ENCODE measurements at places on chromosomes 1 and 21.

DNA sequence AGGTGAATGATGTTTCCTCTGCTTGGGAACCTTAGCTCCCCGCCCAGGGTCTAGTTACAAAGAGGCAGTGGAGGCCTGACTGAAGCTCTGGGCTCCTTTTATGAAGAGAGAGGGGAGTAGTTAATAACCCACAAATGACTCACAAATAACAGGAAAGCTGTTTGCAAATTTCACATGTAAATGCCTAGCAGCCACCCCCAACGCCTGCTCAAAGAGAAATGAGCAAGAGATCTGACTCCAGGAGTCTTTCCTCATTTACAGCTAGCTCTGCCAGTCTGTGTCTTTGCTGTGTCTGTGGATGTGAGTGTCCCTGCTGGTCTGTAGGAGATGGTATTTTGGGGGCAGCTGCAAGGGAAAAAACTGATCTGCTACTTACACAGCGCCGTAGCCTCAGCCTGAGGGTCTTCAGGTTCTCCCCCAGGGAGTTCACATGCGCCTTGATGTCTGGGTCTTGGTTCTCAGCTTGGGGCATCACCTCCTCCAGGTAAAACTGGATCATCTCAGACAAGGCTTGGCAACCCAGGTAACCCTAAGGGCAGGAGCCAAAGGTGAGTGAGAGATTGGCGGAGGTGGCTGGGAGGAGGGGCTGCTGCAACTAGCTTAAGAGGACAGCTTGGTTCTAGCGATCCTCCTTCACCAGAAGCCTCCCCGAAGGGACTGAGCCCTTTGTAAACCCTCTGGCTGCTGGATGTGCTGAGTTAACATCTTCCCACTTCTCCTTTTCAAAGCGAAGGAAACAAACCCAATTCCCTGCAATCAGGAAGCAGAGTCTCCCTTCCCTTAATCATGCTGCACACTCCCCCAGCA is at the start of gene IL19:
Gene IL19, plus strand, starts transcription at position 243 of the 807 bp plus-strand sequence. CDS start 65,890 bp downstream, outside the sequence.
- no peak for DNase-seq

DNA sequence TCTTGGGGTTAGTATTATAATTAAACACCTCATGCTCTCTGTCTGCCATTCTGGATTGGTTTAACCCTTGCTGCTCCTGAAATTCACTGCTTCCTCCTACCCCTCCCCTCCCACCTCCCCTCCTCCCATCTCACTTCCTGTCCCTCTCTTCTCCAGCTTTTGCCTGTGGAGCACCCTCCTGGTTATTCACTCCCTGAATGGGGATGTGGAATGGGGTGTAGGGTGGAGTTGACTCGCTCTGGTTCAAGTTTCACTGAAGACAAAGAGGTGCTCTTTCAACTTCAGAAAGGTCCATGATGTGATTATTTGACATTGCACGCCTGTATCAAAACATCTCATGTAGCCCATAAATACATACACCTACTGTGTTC is 160.5 kb downstream of the PLXNA2 start:
- no peak for DNase-seq

- DNase-seq: no peak
Measured at GRCh38 chr1:221602830-221603229, 139.1 kb downstream of the DUSP10 start.

DNA sequence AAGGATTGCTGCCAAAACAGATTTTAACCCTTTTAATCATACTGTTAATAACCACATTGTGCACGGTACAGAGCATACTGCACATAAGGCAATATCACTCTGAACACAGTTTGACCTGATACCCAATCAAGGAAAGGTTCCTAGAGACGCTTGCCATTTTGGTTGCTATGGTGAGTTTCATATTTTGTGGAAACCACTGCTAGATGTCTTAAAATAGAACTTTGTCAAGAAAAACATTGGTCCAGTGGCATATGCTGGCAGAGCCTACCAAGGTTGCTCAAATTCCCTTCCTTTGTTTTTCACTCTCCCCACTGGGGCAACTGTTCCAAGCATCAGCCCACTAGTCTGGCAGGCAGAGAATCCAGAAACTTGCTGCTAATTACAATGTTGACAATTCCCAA is 114.8 kb upstream of the DPYD start:
- DNase-seq: no peak

DNA sequence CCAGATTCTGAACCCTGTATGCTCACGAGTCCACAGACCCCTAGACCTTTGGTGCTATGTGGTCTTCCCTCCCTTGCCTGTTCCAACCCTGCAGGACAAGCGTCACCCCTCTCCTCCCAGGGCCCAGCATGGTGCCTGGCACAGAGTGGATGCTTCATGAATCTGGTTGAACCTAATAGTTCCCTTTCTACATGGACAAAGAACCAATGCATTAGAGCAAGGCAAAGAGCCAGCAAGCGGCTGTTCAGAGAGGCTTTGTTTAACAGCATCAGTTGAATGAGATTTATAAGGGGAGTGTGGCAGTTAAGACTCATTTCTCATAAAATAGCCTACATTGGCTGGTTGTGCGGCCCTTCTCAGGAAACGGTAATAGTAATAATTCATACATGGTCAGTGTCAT is 14.9 kb downstream of the SLC26A9 start:
- no peak for DNase-seq

GRCh38 chr21:25373126-25374082 is 233.9 kb downstream of the MRPL39 start:
- no peak for DNase-seq

DNA sequence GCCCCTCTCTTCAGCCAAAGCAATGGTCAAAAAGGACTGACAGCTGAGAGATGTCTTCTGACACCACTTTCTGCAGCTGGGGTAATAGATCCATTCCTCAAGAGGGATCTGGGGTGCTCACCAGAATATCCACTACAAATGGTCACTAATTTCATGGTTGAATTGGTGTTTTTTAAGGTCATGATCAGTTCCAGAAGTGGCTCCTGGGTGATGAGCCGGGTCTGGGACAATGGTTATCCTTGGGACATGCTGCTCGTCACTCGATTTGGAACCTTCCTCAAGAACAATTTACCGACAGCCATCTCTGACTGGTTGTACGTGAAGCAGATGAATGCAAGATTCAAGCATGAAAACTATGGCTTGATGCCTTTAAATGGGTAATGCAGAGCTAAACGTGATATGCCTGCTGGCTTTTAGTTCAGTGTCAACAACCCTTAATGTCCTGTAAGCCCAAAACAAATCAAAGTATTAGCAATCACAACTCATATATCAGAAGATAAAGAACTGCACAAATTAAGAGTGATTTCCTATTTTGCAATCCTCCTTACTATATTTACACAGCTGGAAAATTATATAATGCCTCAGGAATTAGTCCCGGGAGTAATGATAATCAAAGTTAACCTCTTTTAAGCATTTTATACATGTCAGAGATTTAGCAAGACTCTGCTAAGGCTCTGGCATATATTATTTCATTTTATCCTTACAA is 20.1 kb downstream of the FMO3 start:
- no peak for DNase-seq

DNA sequence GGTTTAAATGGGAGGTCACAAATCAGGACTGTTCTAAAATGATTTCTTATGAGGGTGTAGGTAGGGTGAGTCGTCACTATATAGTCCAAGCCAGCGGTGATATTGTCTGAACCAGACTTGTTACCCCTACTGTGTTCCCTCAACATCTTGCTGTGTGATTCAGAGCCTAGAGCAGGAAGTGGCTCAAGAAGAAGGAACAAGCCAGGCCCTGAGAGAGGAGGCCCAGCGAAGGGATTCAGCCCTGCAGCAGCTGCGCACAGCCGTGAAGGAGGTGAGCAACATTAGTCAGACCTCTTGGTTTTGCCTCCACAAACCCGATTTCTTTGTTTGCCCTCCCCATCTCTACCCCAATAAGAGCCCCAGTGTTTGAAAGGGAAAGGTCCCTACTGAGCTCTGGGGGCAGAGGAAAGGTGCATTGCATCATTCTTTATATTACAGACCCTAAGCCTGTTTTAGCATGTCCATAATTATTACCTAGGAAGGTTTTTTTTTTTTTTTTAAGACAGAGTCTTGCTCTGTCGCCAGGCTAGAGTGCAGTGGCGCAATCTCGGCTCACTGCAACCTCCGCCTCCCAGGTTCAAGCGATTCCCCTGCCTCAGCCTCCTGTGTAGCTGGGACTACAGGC is 5.0 kb upstream of the SH3BGRL3 start:
- no peak for DNase-seq

- DNase-seq: no peak
Measured at GRCh38 chr1:3003039-3003940, 18.0 kb upstream of the ACTRT2 start.

- no peak for DNase-seq
Measured at GRCh38 chr21:35191128-35191527, 142.0 kb upstream of the RUNX1 start.

DNA sequence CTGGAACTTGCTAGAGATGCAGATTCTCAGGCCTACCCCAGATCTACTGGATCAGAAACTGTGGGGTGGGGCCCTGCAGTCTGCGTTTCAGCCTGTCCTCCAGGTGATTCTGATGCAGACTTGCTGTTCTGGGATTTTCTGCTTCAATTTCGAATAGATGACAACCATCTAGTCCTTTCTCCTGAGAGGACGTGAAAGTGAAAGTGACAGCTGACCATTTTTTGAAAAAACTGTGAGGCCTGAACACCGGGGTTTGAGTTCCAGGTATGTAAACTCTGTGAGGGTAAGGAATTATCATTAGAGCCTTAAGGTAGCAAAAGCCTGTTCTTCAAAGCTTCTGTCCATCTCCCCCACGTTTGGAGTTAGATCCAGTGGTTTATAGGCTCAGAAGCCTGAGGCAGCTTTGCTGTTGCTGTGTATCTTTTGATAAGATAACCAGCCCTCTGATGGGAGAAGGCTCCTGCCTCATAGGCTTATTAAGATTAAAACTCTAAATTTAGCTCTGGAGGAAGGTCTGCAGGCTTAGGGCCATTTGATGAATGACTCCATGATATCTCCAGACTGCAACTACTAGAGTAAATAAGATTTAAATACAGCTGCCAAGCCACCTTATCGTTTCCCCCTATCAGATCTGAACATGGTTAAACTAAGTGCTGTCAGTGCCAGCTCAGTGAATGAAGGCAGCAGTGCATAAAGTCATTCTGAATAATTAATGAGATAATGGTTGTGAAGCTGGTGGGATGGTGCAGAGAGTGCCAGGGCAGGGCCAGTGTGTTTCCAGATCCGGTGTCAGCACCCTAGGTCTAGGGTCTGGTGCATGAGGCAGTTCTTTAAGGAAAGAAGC is 335.2 kb downstream of the HHAT start:
- no peak for DNase-seq

DNA sequence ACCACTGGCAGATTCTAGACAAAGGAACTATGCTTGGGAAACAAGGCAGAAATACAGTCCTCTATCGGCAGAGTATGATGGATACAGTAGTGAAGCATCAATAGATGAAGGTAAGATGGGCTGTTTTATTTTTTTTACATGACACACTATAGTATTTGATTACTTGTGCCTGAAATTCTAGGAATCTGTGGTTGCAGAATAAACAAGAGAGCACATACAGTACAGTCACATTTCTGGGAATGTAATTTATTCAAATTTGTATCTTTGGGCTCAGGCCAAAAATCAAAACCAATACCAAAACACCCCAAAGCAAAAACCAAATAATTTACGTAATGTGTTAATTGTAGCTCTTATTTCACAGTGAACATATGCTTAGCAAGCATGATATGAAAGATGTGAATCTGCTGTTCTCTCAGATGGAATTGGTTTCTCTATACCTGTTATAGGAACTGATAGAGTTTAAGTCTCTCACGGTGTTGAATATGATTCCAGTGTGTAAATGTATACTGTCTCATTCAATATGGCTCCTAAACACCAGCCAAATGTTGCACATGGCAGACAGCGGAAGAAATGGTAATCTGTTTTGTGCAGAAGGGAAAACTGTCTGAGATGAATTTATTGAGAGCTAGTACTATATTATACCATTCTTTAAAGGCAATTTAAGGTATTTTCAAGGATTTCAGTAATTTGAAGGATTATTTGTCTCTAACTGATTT is 83.3 kb downstream of the SYT14 start:
- DNase-seq: no peak

GRCh38 chr1:22592919-22593790 is 29.9 kb downstream of the EPHA8 start:
- DNase-seq: no peak

DNA sequence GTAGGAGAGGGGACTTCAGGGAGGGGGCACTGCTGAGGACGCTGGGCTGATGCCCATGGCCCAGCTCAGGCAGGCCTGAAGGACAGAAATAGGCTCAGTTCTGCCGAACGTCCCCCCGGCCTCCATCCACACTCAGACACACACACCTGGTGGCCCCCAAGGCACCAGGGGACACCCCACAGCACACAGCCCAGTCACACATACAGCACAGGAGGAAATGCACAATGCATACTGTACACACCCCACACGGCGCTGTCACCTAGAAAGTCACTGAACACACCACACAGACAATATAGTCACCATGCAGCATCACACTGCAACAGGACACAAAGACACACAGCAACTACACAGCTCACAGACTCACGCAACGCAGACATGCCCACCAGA is 562 bp downstream of the SYTL1 start:
- DNase-seq: no peak

GRCh38 chr1:175512637-175513412 is 230.6 kb downstream of the TNR start:
- no peak for DNase-seq

- no peak for DNase-seq
Measured at GRCh38 chr1:40575336-40575735, 43.9 kb downstream of the ZNF684 start.

- DNase-seq: no peak
Measured at GRCh38 chr1:86194491-86195034, 38.0 kb upstream of the COL24A1 start.

DNA sequence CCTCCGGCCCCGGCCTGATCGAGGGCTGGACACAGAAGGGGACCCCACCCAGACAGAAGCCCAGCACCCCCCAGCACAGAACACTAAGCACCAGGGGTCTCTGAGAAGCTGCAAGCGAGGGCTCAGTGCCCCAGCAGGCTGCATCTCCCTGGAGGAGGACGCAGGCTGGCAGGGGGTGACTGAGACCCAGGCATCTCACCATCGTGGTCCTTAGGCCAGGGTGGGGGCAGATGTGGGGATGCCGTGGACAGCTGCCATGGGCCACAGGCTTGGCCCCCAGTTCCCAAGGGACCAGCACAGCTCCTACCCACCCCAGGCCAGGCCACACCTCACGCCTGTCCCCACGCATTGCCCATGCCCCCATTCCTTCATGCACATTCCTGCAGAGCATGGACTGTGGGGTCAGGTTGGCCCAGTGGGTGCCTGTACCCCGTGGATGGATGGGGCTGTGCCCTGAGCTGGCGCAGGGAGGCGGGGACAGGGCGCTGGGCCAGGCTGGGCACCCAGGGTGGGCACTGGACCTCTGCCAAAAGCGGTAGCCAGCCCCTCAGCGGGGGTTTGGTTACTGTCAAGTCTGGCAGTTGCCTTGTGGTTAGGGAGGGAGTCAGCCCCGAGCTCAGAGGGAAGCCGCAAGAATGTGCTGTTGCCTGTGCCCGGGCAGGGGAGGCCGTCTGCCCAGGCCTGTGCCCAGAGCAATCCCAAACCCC is 61.5 kb downstream of the ARHGEF16 start:
- no peak for DNase-seq

GRCh38 chr1:201230676-201231075 is 40.1 kb downstream of the IGFN1 start:
- DNase-seq: no peak

DNA sequence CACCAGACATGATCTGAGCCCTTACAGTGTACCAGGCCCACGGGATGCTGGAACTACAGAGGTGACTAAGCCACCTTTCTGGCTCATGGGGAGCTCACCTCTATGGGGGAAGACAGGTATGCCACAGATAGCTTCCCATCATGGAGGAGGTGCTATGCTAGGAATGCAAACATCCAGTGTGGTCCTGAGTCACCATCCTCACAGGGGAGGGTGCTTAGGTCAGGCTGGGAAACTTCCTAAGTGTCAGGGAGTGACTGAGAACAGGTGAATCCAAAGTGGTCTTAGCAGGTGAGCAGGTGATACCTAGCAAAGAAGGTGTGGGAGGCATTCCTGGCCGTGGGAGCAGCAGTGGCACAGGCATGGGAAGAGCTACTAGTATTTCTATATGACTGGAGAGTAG is 8.6 kb upstream of the RASSF5 start:
- no peak for DNase-seq

Measured in right atrium auricular region (tissue), 2 donors.